T-helper 2 cell (primary cell): ENCODE measurements at places on chromosomes 7 and 10.

DNA sequence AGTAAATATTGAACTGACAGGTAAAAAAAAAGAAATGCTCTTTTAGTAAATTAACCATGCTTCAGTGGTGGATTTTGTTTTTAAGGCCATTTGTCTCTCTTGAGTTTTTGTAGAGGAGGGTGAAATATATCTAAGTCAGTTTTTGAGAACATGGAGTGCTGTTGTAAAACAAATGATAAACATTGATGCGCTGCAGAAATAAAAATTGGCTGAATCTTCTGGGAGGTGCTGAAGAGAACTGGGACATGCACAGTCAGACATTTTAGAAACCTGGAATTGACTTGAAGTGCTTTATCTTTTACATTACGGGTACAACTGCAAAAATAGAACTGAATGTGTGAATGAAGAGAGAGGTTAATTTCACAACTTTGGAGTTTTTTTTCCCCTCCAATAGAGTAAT is 203.0 kb upstream of the HDAC9 start:
- DNase-seq = no peak

GRCh38 chr7:141949021-141949420 is 2.2 kb upstream of the CLEC5A start:
- DNase-seq = no peak

DNA sequence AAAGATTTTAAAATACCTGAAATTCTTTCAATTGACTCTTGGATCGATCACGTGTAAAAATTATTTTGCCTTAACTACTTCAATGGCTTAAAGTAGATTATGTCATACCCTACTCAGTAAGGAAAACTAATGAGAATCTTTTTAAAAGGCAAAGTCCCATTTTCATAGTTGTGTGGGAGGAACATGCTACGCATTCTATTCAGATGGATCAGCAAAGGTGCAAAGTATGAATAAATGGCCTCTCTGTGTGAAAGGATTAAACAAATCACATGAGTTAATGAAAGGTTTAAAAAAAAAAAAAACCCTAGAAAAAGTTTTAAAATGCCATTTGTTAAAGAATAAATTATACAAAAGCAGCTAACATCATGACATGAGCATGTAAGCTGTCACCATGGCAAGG is 77.1 kb downstream of the ENO4 start:
- no peak for DNase-seq

DNA sequence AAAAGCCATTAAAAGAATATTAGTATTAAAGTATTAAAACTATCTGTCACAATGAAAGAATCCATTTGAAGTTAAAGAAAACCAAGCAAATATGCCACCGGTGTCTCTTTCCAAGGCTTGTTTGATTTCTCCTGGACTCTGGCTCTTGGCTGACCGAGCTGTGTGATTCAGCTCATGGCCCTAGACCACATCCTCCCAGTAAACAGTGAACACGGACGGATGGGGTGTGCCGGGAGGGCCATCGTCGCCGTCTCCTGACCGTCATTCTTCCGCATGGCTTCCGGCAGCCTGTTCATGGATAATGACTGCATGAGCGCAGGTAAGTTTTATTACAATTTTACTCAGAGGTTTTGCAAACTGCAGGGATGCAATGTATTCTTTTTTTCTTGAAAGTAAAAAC is 218.5 kb downstream of the DNAJB6 start:
- no peak for DNase-seq

DNA sequence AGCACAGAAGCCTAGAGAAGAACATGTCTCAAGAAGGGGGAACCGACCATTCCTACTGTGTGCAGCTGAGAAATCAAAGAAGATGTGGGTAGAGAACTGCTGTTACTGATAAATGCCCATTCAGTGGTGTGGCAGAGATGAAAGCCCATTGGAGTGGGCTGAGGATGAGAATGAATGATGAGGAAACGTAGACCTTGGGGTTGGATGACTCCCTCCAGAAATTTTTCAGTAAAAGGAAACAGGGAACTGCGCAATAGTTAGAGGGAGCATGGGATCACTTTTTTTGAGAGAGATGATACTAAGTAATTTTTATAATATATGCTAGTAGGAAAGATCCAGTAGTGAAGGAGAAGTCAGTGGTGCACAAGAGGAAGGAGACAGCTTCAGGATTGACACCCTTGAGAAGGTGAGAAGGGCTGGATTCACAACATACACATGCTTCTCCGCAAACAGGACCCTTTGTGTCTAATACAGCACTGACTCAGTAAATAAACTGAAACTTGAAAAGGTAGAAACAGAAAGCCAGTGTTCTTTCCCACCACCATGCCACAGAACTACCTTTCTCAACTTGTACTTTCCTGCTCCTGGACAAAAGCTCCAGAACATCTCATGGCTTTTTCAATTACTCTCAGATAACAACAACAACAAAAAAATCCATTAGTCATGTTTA is 104.7 kb upstream of the IL6 start:
- DNase-seq = no peak

DNA sequence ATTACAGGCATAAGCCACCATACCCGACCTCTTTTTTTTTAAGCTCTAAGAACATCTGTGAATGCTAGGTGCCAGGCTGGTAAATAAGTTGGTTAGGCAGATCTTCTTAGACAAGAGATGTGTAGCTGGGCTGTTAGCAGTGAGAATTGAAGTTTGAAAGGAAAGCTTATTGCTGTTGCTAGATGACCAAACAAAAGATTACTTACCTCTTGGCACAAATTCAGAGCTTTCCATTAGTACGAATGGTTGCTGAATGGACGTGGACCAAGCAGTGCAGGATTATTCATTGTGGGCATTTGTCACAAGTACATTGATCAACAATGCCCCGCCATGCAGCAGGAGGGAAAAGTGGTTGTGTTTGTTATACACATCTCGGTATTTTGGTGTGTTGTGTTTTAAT is 131.2 kb downstream of the GFRA1 start:
- DNase-seq = no peak

- DNase-seq = no peak
These were observed 30.0 kb downstream of the DNAJC12 start for GRCh38 chr10:67807855-67808456.

DNA sequence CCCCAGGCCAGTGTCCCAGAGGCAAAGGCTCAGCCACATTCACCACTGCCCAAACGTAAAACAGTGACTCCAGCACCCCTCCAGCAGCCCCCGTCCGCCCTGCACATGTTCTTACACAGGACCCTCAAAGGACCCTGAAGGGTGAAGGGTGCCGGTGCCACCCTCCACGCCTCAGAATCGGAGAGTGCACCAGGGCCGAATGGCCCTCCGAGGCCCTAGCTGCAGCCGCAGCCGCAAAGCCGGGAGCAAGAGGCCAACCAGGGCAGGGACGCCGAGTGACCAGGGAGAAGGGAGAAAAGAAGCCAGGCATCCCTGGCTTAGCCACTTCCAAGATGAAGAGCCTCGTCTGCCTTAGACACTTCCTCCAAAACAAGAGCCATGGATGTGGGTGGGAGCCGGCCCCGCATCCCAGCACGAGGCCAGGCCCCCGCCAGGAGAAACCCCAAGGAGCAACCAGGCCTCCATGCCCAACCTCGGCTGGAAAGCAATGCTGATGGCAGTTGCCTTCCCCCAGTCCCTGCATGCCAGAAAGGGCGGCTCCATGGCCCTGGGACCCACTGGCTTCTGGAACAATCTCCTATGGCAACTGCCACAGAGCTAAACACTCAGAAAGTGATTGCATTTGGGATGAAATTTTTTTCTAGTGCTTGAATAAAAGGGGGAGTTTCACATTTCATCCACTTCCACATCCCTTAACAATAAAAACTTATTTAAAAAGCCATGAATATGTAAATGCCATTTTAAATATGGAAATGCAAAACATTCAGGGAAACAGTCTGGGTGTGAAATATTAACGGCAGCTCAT is 92.3 kb downstream of the MAD1L1 start:
- no peak for DNase-seq

DNA sequence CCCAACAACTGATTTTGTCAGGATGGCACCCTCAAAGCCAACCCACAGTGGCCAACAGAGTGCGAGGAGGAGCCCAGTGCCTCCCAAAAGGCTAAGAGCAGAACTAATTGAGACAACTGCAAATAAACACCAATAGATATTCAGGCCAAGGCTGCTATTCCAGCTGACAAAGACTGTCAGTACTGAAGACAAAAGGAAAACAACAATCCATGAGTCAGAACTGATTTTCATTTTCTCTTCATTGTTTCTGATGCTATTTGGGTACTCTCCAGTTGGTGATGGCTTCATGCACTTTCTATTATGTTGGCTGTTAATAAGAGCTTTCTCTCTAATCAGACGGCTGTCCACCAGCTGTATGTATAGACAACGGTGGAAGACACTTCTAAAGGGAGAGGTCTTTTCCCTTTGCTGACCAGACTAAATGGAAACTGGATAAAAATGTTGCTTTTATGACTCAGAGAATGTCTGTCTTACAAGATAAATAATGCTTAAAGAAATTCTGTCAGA is 515.9 kb downstream of the PARD3 start:
- no peak for DNase-seq

- no peak for DNase-seq
These were observed 60.0 kb downstream of the CREB5 start for GRCh38 chr7:28472332-28472731.

DNA sequence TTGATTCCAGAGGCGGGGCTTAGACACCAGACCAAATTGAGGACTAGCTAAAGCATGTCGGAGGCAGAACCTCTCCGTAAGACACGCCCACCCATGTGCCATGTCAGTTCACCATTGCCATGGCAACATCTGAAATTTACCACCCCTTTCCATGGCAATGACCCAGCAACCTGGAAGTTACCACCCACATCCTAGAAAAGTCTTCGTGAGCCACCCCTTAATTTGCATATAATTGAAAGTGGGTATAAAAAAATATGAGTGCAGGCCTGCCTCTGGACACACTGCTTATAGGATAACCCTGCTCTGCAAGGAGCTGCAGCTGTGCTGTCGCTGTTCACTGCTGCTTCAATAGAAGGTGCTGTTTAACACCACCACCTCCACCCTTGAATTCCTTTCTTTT is 28.0 kb downstream of the TMEM270 start:
- no peak for DNase-seq

GRCh38 chr10:61471491-61471890 is 18.3 kb upstream of the TMEM26 start:
- DNase-seq = no peak

DNA sequence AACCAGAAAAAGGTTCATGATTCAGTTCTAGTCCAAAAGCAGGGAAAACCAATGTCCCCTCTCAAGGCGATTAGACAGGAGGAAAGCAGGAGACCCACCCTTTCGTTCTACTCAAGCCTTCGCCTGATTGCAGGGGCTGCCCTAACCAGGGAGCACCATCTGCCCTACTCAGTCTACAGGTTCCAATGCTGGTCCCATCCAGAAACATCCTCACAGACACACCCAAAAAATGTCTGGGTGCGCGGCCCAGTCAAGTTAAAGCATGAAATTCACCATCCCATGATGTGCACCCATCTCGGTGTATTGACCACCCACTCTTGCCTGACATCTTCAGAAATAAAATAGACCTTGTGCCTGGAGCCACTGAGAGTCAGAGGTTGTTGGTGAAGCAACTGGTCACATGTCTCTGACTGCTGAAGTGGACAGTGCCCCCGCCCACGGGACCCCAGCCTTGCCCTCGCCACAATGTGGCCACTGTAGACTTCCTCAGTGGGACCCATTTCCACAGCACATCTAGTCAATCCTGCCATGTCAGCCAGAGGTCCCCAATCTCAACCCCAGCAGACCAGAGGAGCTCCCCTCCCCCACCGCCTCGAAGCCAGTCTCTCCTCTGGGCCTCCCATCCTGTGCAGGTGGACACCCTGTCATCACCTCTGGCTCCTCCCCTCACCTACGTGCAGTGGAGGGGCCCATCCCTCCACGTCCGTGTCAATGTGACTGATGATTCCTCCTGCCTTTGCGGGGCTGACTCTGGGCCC is 116.3 kb upstream of the PPP2R2D start:
- no peak for DNase-seq

DNA sequence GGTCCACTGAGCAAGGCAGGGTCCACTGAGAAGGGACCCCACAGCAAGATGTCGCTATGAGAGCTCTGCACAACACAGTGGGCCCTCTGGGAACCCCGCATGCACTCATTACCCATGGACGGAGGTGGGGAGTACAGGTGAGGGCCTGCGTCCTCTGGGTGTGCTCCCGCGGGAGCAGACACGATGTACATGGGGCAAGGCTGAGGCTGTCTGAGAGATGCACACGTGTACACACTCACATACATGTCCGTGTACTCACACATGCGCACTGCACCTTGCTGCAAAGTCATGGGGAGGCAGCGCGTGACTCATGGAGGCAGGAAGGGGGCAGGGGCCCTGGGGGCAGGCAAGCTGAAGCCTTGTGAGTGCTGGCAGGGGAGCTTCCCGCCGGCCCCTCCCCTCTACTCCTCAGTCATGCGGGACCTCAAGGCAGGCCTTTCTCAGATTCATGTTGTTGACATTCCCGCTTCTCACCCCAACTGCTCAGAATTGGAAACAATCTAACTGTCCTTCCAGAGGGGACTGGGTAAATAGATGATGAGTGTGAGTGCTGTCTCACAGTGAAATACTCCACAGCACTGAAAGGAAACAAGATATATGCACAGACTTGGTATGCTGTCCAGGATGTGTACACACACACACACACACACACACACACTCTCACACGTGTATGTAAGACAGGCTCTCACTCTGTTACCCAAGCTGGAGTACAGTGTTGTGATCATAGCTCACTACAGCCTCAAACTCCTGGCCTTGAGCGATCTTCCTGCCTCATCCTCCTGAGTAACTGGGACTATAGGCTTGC is 40.0 kb downstream of the GOLGA7B start:
- no peak for DNase-seq

GRCh38 chr7:102395592-102395872 is 631 bp upstream of the PRKRIP1 start:
- DNase-seq = no peak
